ENCODE measurements at places on chromosomes 1 and 21. TPM values are rescaled to one million over a fixed set of nuclear protein-coding genes. Genes with fewer than 3 reads are reported as not detected.

SPATA17 gene
- under 0.01 TPM for total RNA-seq

SNRPE gene
- total RNA-seq: 55.8 TPM

POU3F1 gene
- total RNA-seq: under 0.01 TPM

- no peak for DNase-seq
Measured at GRCh38 chr1:51299981-51300670, 30.2 kb downstream of the TTC39A start.

DNA sequence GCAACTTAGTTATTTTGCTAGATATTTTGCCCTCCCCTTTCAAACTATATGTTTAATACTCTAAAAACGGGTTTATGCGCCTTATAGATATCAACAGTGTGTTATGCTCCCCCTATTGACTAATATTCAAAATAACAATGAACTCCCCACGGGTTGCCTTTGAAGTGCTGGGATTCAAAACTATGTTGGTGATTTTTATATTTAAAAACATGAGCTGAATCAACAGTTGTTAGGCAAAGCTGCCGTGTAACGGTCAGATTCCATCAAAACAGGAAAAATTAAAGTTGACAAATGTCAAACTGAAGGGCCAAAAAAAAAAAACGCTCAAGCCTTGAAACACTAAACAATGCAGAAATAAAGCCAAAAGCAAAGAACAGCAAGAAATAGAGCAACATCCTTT, 2.5 kb downstream of the TGFBR3 start:
- peak; percentile 72 for DNase-seq

- DNase-seq: no peak
Measured at GRCh38 chr1:173241528-173242347, 34.6 kb upstream of the TNFSF4 start.

THAP3 gene
- 16.0 TPM for total RNA-seq

DNA sequence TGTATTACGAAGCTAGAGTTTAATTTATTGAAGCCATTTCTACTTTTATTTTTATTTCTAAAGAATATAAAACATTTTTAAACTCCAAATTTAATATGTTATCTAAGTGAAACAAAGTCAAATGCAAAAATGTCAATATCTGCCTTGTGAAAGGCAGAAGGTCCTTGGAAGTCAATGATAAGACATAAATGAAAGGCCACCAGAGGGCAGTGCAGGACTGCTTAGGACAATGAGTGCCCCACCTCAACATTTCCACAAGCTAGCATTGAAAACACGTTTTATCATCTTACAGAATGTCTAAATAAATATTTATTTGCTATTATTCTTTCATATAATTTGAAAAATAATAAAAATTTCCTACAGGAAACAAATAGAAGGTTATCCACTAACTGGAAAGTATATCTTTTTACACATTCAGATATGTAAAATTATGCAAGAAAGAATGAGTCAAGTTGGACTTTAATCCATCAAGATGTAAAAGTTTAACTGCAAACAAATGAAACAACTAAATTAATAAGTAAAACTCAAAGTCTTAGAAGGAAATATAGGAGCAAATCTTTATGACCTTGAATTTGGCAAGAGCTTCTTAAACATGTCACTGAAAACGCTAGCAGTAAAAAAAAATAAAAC, 140.1 kb upstream of the FMN2 start:
- peak; percentile 72 for DNase-seq

KDF1 gene
- total RNA-seq: not detected

GRCh38 chr1:163085904-163086268, 16.7 kb downstream of the RGS4 start:
- DNase-seq: peak; percentile 41

- DNase-seq: no peak
Measured at GRCh38 chr1:220188538-220188937, 83.7 kb downstream of the RAB3GAP2 start.

DNA sequence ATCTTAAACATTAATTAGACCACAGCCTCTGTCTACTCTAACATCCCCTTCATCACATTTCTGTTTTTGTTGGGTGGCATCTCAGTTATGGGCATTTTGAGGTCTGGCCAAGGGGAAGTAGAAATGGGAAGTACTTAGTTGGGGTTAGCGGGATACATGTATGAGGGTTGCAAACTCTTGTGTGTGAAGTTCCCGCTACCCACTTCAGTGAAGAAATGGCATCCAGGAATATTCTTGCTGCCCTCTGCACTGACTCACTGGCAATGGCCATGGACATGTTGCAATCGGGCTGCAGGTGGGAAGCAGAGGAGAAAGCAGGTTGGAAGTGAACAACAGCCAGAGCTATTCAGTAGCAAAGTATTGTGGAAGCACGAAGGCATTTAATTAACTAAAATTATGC, 7.4 kb downstream of the CD48 start:
- DNase-seq: no peak

GRCh38 chr21:35540950-35541638, 492.0 kb upstream of the RUNX1 start:
- no peak for DNase-seq

DNA sequence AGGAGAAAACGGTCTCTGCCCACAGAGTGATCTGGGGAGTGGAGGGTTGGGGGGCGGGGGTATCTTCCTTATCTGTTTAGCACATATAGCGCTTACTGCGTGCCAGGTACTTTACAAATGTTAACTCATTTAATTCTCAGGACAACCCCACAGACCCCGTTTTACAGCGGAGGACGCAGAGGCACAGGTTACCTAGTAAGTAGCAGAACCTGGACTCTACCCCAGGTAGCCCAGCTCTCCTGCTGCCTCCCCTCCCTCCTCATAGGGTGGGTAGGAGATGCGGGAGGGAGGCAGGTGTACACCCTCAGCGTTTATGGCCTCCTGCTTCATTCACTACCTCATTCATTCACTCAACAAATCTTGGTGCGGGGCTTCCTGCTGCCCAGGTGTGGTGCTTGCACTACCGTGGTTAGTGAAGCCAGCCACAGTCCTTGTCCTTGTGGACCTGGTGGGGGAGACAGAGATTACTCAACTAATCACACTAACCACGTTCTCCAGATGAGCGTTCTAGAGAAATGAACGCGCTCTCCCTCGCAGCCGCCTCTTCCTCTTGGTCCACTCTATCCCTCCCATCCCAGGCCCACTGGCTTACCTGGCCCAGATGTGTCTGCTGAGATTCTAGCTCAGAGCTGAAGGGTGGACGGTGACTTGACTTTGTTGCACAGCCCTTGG, 102.0 kb downstream of the IER5 start:
- peak; percentile 14 for DNase-seq

DNA sequence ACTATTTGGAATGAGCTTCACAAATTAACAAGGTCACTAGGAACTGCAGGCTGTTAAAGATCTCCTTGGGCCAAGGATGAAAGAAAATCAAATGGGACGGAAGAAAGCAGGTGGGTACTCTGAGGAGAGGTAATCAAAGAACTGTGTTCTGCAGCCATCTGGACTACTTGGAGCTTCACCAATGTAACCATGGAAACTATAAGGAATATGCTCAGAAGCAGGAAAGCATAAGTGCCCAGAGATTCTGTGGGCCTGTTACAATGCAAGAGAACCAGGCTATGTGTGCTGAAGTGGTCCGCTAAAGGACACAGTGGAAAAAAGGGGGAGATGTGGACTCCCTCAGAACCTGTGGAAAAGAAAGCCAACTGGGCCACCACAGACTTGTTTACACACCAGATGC, 238.5 kb downstream of the PTGER3 start:
- DNase-seq: no peak

DNA sequence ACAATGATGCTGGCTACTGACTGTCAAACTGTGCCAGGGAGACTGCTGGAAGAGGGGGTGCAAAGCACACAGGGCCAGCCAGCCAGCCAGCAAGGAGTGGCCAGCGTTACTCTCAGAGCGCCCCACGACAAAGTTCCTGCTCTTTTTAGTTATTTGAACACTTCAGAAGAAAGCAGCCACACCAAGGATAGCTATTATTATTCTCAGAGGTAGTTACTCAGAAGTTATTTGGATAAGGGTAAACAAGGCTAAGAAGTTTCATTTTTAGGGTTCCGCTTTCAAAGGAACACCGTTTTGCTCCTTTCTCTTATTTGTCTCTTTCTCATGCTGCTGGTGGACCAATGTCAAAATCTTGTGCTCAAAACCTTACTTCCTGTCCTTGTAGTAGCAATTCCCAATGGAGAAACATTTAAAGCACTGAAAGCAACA, 59.9 kb downstream of the VANGL2 start:
- DNase-seq: no peak

DNA sequence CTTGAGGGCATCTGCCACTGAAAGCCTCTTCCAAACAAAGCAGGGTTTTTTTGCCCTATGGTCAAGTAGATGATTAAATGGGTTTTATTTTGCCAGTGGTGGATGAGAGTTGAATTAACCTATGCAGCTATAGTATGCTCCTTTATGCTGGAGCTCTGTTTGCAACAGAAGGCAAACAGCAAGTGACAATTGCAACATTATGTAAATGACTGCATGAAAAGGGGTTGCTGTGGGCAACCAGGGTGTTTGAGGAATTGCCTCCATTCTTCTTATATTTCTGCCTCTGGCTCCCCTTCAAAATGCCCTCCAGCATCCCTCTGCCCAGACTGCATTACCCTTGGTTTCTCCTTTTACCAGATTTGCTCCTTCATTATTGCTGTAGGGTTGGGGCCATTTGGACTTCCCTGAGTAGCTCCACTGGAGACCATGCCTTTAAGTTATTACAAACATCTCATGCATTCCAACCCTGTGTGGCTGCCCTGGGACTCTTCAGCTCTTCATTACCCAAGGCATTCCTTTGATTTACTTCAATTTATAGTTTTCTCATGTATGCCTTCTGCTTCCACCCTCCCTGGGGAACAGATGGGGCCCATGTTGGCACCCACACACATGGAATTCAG, 398.4 kb downstream of the PRDM2 start:
- DNase-seq: no peak

CCDC27 gene
- total RNA-seq: not detected

DNA sequence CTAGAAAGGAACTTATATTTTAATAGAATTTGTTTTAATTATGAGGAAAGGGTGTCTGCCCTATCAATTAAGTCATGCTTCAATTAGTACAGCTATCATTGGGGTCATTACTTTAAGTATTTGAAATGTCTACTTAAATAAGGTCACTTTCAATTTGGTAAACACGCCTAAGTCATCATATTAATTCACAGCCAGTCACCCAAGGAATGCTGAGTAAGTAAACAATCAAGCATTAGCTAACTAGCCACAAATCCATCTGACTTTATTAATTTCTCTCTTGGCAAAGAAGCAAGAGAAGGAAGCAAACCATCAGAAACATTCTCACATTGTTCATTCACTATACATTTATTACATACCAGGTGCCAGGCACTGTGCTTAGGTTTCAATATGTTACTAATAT, 1.2 kb upstream of the LRRC52 start:
- DNase-seq: no peak

- peak; percentile 37 for DNase-seq
Measured at GRCh38 chr1:65147424-65148177, 402 bp upstream of the AK4 start.

C1orf87 gene
- total RNA-seq: not detected

- no peak for DNase-seq
Measured at GRCh38 chr1:41950820-41951219, 32.1 kb upstream of the HIVEP3 start.

PLA2G2C gene
- total RNA-seq: not detected

TMPRSS15 gene
- total RNA-seq: not detected

GIPC2 gene
- 31.9 TPM for total RNA-seq

GRCh38 chr1:151443846-151444782, 15.2 kb downstream of the POGZ start:
- peak; percentile 75 for DNase-seq

GRCh38 chr1:210568631-210569030, 239.9 kb downstream of the HHAT start:
- DNase-seq: no peak

ARHGAP30 gene
- not detected for total RNA-seq

SPRR2B gene
- total RNA-seq: not detected

DNA sequence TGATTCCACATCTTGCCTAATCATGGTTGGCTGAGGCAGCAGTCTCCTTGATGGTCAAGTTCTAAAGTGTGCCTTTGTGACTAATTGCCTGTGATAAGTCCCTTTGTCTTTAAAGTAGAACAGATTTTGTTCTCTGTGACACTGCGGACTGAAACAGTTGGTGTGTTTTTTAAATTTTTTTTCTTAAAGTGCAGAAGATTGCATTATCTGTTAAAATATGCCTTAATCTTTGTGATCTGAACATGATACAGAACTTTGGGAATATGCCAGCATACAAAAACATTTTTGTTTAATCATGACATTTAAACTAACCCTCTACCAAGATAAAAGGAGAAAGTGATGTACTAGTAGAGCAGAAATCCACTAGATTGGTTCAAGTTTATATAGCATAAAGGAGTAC, 1260.6 kb upstream of the ADGRL2 start:
- no peak for DNase-seq

CR1 gene
- total RNA-seq: not detected
